Fibroblast of skin of left biceps (primary cell): ENCODE measurements at places on chromosomes 2 and 18.

DNA sequence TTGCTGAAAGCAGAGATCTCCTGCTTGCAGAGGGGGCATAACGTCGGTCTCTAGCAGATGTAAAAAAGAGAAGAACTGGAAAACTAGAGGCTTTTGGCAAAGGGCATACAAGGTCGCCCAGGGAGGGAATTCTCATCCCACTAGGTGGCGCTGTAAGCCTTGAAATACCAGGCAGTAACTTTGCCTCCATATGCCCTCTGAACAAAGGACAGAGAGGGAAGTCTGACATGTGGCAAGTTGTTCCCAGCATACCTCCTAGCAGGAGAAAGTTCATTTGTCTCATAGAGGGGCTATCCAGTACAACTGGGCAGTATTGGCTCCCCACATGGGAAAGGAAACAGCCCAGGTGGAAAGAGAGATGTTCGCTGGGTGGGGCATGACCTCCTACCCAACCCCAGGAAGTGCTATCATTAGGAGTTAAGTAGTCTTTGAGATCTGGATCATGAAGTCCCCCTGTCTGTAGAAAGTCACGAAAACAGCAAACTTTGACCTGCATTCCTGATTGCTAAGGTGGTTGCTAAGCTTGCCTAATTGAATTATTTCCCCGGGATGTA, 39.9 kb downstream of the STK17B start:
- no peak for DNase-seq

DNA sequence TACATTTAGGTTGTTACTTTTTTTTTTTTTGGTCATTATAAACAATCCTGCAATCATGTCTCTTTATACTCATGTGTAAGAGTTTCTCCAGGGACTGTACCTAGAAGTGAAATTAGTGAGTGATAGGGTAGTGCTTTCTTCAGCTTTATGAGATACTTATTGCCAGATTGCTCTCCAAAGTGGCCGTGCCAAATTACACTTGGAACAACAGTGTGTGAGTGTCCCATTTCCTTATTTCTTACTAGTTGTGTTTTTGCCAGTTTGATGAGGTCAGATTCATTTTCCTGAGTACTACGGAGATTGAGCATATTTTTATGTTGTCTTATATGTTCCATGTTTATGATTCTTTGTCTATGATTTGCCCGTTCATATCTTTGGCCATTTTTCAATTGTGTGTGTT, 39.2 kb downstream of the GALNT1 start:
- no peak for DNase-seq

DNA sequence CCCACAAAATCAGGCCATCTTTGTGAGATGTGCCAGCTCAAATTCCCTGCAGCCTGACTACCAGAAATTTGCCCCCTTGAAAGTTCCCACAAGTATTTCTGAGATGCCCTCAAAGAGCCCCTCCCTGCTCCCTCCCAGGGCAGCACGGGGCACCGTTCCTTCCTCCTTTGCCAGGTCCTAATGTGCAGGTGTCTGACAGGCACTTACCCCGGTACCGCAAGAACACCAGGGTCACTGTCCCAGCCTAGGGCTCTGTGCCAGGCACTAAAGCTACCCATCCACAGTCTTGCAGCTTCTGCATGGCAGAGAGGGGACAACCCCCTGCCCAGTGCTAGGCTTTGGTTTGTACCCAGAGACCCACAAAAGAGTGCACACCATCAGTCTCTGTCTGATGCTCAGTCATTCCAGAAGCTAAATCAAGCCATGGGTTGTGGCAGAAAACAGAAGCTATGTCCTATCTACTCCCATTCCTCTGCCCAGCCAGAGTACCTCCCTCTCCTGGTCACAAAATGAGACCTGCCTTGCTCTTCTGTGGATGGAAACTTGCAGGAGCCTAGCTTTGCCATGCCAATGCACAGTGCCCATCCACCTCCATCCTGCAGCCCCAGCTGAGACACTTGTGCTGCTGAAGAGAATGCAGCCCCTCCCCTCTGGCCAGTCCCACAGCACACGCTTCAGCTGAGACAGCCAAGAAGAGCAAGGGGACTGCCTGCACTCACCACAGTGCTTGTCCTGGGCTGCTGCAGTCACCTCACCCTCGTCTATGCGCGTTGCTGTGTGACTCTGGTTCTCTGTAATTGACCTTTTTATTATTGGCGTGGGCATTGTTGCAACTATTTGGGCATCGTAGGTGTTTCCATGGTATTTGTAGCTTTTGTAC, 48.7 kb downstream of the INPP5D start:
- no peak for DNase-seq

DNA sequence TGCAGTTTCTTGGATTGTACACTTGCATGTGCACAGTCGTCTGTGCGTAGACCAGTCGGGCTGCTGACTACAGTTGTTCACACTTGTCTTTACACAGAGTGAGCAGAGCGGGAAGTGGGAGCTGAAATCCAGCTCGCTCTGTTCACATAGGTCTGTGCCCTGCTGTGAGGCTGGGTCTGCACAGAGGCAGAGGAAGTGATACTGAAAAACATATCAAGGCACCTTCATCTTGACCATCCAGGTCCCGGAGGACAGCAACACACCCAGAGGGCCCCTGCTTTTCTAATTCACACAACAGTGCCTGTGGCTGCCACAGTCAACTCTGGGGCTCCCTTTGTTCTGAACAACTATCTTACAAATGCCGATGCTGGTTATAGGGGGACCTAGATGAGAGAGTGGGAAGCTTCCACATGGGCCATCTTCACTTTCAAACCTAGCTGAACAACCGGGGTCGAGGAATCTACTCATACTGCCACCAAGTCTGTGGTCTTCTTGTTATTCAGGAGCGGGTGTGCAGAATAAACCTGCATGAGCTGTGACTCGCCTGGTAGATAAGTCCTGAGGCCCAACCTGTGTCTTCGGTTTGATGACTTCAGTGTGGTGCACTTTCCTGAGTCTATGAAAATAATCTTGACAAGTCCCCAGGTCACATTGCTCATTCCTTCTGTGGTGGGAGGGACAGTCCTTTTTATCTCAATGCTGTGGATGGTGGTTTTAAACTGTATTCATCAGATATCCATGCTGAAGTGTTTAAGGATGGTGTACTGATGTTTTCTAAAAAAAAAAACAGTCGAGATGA, 3.5 kb upstream of the ADNP2 start:
- no peak for DNase-seq

DNA sequence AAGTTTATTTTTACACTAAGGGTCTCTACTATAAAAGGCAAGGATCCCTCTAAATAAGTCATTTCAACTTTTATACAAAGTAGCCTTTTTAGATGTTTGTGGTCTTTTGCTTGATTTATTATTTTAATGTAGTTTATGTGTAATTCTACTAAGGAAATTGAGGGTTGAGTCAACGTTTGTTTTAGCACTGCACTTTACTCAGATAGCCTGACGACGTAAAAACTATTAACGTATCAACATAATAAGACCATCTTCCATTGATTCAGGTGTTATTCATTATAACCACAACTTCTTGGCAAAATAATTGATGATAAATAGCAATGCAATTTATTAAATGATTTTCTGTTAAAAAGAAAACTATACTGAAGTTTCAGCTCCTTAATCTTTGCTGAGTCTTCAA, 1103.6 kb upstream of the ACVR2A start:
- DNase-seq: no peak

DNA sequence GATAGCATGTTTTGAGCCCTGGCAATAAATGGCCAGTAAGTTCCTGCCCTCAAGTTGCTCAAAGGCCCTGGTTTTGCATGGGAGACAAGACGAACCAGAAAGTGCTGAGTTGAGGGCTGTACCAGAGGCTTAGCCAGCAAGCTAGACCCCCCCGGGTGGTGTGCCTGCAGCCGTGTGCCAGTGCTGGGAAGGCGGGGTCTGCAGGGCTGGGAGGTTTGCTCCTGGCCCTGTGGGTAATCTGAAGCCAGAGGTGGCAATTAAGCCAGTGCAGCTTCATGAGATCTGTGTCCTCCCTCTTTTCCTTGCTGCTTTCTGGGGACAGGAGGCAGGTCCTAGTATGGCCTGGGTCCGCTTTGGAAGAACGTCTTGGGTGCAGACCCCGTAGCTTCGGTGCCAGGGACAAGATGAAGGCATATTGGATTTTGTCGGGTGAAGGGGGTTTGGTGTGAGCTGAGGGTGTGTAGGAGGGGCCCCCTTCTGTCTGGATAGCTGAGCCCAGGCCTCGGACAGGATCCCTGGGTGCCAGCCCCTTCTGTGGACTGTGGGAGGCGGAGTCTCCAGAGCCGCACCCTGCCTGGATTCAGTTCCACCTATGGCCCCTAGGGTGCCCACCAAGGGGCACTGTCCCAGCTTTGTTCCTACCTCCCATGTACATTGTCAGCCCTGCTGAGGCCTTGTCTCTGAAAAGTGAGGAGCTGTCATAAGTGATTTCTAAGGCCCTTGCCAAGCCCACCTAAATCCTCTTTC, 15.6 kb downstream of the ATOH8 start:
- DNase-seq: no peak

DNA sequence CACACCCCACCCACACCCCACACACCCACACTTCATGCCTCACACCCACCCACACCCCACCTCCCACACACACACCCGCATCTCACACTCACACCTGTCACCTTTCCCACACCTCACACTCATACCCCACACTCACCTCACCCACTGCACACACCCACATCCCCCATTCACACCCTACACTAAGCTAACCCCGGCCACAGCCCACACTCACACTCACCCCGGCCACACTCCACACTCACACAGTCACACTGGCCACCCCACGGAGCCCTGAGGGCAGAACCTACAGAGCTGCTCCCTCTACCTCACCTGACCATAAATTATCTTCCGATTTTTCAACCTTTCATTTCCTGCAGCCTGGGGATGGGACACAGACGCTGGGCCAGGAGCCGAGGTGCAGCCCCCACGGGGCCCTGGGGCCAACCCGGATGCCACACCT, 241.3 kb downstream of the HDAC4 start:
- DNase-seq: no peak

DNA sequence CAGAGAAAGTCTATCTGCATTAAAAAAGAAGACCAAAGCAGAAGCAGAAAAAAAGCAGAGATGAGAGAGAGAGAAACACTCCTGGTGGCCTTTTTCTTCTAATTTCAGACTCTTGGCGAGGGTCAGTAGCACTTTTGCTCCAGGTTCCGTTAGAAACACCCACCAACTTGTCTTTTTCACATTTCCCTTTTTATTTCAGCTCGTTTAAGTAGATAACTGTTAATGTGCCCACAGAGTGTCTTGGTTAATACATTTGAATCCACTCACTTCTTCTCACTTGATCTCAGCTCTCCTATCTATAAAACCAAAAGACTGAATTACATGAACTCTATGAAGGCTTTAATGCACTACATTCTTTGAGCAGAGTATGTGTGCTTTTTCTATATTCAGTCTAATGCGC, 63.1 kb downstream of the AAK1 start:
- no peak for DNase-seq
